ENCODE measurements at places on chromosomes 2 and 18.

- no peak for DNase-seq
Observed at GRCh38 chr2:231362555-231363184, 32.8 kb upstream of the B3GNT7 start.

DNA sequence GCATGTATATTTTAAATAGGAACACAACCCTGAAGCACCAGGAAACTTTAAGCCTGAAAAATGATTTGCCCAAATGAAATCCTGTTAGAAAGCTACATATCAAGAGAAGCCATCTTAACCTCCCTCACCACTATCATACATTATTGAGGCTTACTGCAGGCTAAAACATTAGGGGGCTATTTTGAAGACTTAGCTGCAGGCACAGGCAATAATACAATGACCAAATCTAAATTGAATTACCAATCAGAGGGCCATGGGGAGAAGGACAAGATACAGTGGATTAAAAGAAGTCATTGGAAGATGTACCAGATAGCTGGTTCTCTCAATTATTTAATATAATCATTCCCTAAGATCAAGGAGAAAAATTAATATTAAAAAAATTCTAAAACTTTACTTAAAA, 73.7 kb downstream of the THADA start:
- no peak for DNase-seq

DNA sequence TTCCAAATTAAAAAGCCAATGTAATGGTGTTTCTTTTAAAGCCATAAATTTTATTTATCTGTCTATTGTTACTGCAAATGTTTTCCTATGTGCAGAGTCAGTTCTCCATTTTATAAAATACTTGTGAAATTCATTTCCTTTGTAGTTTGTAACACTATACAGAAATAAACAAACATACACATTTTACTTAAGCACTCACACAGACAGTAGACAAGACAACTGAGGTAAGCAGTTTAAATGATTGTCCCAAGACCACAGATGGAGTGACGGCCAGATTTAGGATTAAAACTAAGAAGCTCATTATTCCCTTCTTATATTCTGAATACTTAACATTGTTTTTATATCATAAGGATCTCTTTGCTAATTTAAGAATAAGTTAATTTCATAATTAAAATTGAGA, 100.9 kb downstream of the BAZ2B start:
- no peak for DNase-seq

- DNase-seq = no peak
Observed at GRCh38 chr2:162506706-162507105, 162.8 kb downstream of the GCA start.

GRCh38 chr2:98359986-98360385, 13.7 kb downstream of the CNGA3 start:
- no peak for DNase-seq

DNA sequence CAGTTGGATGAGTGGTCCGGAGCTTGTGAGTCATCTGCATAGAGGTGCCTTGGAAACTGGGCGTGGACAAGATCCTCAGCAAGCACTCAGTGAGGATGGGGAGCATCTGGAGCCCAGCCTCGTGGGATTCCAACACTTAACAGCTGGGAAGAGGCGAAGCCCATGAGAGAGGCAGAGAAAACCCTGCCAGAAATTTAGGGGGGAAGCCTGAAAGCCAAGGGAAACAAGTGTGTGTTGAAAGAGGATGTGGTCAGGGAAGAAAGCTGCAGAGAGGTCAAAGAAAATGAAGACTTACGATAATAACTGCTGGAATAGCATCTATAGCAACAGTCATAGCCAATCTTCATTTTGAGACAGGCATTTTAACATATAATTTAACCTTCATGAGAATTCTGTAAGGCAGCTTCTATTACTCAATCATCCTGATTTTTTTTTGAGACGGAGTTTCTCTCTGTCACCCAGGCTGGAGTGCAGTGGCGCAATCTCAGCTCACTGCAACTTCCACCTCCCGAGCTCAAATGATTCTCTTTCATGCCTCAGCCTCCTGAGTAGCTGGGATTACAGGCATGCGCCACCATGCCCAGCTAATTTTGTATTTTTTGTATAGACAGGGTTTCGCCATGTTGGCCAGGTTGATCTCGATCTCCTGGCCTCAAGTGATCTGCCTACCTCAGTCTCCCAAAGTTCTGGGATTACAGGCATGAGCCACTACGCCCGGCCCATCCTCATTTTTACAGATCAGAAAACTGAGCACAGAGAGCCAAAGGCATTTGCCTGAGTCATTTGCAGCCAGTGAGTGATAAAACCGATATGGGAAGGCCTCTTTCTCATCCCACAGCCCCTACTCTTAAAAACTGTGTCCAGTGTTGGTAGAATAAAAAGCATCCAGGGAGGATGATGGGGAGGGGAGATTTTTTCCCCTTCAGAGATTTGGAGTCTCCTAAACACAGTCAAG, 214.4 kb upstream of the EPAS1 start:
- no peak for DNase-seq

DNA sequence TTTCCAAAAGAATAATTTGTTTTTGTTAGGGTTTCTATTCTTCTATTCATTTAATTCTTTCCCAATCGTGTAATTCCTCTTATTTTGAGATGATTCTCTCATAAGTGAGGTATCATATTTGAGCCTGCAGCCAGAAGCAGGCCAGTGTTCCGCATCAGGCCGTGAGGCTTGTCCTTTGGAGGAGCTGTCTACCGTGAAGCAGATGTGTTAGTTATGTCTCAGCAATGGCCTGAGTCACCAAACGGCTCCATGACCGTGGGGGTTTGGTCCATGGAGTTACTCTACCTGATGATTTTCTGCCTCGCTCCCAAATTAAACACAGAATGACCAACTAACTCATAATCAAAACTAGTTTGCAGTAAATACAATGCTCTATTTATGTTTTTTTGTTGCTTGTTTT, 64.2 kb upstream of the TMEM87B start:
- DNase-seq = no peak

- no peak for DNase-seq
Observed at GRCh38 chr2:71595569-71595968, 142.2 kb downstream of the DYSF start.

DNA sequence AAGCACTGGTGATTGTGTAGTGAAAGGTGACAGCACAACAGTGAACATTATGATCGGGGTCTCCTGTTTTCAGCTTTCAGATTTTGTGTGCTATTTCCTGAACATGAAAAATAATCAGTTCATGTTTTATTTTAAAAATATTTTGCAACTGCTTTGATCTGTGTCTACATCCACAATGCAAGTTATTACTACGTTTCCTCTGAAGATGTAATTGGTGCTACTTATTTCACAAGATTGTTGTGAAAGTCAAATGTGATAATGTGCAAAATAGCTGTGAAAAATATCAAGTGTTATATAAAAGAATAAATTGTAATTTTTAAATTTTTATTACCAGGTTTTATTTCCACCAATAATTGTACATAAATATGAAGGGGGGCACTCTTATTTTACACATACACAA, 6.1 kb upstream of the GCA start:
- no peak for DNase-seq

- no peak for DNase-seq
Observed at GRCh38 chr2:20422402-20423271, 24.2 kb upstream of the RHOB start.

- DNase-seq = no peak
Observed at GRCh38 chr2:141641462-141641861, 489.4 kb downstream of the LRP1B start.

DNA sequence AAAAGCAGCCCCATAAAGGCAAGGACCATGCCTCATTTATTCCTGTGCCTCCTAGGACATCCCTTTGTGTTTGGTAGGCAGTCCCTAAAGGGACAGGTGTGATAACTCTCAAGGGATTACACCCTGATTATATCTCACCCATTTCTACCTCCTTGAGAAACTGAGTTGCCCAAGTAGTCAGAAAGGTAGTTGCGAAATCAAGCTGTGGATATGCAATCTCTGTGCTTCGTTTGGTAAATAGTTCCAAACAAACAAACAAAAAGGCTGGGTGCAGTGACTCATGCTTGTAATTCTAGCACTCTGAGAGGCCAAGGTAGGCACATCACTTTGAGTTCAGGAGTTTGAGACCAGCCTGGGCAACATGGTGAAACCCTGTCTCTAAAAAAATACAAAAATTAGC, 100.2 kb upstream of the ARL5A start:
- DNase-seq = no peak

- DNase-seq = peak; percentile 2
Observed at GRCh38 chr18:7567474-7568425, 634 bp downstream of the PTPRM start.

- no peak for DNase-seq
Observed at GRCh38 chr2:27016801-27017325, 15.9 kb upstream of the TMEM214 start.

- DNase-seq = no peak
Observed at GRCh38 chr2:224222974-224223373, 178.9 kb downstream of the FAM124B start.

GRCh38 chr2:142868229-142868762, 9.2 kb upstream of the KYNU start:
- no peak for DNase-seq

GRCh38 chr18:56168049-56168781, 470.2 kb downstream of the TXNL1 start:
- DNase-seq = no peak

DNA sequence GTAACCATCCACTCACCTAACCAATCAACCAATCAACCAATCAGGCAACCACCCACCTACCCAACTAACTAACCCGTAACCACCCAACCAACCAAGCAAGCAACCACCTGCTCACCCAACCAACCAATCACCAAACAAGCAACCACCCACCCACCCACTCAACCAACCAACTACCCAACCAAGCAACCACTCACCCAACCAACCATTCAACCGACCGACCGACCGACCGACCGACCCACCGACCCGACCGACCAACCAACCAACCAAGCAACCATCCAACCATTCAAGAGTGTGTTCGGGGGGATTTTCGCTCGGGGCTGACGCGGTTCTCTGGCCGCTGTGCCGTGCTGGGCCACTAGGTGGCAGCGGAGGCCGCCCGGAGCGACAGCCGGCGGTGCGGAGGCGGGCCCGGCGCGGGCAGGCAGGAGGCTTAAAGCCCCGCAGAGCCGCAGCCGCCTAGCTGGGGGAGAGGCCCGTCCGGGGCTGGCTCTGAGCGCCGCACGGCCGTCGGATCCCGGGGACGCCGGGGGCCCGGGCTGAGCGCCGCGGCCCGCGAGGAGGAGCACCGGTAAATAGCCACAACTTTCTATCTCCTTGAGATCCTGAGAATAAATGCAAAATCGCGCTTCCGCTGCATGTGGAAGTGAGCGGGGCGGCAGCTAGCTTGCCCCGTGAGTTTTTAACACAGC, at the start of gene MC5R:
Gene MC5R (plus strand): TSS at position 443 of the 689 bp plus-strand sequence. CDS start 1,617 bp downstream, outside the sequence.
- no peak for DNase-seq

GRCh38 chr2:43745457-43745856, 28.4 kb upstream of the DYNC2LI1 start:
- no peak for DNase-seq

- no peak for DNase-seq
Observed at GRCh38 chr2:42568401-42569115, at the start of gene MTA3. Gene MTA3, plus strand, starts transcription at chr2:42568632. Its CDS starts 114 bp downstream, at chr2:42568746.

- no peak for DNase-seq
Observed at GRCh38 chr2:192424243-192424642, 229.5 kb upstream of the TMEFF2 start.
